Activated gamma-delta T cell treated with Interleukin-2 at 50 U/mL for 16 hours (primary cell): ENCODE measurements at places on chromosomes 12 and 14.

GRCh38 chr12:26987634-26988424, 26.4 kb downstream of the TM7SF3 start:
- DNase-seq: no peak

DNA sequence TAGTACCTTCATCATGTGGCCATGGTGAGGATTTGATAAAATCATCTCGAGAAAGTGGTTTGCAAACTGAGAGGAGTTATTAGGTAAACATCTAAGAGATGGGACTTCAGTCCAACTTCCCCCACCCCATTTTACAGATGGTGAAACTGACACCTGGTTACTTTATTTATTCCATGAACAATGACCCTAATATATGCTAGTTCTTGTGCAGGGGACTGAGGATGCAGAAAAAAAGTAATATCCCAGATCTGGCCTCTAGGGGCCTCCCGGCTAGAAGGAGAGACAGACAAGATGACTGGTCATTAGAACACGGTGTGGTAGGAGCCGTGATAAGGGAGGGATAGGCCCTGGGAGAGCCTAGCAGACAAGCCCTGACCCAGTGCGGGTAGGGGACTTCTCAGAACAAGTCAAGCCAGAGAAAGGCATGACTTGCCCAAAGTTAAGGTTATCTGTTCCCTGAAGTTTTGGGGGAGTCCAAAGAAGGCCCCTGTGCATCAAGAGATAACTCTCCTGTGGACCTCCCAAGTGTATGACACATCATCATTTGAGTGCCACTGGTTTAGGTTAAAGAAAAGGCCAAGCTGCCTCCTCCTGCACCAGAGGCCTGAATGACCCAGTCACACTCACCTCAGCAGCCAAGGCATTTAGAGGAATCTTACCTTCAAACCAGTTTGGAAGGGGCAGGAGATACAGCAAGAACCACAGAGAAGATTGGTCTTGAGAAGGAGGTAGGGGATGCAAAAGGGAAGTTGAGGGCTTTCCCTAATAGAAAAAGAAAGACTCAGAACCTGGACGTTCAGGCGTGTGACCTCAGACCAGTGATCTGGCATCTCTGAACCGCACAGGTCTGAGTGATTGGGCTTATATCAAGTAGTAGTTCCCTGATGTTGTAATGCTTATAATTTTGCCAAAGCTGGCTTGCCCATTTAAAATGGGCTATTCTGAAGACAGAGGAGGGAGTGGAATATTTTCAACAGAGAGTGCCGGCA, 1.6 kb downstream of the CMKLR1 start:
- no peak for DNase-seq

DNA sequence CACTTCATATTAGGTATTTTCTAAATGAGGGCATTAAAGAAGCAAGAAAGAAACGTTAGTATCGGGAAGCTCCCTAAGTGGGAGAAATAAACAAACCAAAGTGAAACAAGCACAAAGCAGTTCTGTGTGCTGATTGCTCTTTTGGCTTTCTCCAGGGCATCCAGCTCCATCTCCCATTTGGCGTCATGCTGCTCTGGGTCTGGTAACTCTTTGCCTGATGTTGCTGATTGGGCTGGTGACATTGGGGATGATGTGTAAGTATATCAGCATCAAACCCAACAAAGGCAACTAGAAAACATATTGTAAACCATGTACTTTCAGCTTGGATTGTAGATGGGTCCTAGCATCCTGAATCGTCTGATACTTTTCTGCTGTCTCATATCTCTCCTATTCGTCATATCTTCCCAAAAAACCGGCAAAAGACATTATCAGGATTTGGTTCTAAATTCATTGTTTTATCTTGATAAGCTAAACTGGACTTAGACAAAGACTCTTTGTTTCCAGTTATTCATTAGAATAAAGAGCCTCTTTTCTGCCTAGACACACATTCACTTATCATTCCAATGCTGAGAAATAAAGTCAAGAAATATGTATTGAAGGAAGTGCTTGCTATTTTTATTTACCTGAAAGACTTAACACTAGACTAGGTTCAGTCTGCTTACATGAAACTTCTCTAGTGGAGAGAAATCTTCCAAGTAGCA, 2.4 kb downstream of the CLEC12B start:
- DNase-seq: no peak

GRCh38 chr12:53219956-53220693, 11.9 kb downstream of the RARG start:
- peak; percentile 77 for DNase-seq

DNA sequence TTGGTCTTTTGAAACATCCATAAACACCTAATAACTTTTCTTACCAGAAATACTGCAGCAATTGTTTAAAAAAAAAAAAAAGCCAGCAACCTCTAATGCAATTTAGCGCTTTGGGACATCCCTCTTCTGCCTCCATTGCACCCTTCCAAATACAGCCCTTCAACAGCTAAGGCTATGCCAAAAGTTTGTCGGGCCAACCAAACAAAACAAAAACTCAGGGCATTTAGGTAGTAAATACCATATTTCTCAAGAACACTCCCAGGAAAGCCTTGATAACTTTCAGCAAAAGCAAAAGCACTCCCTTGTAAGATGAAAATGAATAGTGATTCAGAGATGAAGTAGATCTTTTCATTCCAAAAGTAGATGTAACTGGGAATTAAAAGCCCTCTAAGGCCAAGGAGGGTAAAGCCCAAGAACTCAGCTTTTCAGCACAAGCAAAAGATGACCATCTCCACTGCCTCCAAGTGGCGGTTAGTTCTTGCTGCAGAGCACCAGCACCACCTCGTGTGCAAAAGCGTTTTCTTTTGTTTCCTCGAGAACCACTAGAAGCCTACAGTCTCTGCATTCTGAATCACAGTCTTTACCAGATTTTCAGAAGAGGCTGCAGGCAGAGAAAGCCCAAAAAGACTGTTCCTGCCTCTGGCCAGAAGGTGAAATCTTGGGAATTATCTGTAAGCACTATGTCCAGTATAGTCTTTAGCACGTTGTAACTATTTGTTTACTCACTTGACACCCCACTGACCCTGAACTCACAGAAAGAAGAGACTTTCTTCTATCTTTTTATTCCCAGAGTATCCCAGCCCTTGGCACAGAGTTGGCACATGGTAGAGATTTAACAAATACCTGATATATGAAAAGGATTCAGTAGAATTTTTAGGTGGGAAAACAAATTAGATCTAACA, 53.1 kb downstream of the SIX6 start:
- no peak for DNase-seq
